ENCODE measurements at places on chromosomes 3 and 15. TPM values are rescaled to one million over a fixed set of nuclear protein-coding genes. Genes with fewer than 3 reads are reported as not detected.

- DNase-seq: no peak
These were observed 45.6 kb downstream of the DLEC1 start for GRCh38 chr3:38084334-38085310.

DNA sequence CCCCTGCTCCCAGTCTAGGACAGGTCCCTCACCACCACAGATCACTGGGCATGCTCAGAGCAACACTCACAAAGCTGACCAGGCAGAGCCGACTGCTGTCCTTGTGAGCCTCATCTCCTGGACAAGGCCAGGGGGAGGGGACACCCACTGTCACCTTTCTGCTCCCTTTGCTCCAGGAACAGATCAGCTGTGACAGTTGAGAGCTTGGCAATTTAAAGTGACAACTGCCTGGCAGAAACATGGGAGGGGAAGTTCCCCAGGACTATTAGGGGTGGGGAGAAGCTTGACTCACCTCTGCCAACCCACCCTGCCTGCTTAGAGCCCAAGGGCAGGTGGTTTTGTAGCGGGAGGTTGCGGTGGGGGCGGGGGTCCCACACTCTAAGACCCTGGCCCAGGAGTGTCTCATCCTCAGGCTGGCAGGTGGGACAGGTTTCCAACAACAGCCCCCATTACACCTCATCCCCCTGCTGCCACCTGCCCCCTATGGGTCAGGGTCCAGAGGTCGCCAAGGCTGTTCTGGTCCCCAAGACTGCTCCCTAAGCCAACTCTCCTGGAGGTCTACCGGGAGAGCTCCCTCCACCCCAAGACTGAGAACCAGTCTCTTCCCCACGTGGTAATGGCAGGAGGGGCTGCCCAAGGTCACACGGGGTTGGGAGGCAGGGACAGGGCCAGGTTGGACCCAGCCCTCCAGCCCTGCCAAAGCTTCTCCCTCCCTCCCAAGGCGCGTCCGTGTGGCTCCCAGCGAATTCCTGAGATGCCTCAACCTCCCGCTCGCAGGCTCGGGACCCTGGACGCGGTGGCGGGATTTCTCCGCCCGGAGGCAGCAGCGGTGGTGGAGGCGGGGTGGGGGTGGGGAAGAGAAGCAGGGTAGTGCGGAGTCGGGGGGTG, 80.4 kb downstream of the IQSEC1 start:
- DNase-seq: no peak

GRCh38 chr3:171811295-171811912, 1.1 kb upstream of the PLD1 start:
- DNase-seq: no peak

DNA sequence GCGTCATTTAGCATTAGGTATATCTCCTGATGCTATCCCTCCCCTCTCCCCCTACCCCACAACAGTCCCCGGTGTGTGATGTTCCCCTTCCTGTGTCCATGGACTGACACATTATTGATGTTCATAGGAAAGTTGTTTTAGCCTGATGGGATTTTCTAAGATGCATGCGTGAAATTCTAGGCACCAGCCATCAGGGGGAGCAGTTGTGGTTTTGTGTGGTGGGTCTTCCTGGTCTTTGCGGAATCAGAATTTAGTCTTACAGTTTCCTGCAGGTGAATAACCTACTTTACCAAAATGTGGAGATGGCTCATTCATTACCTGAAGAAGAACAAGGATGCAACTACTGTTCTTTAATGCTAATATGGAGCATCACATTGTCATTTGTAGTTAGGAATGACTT, 455.0 kb upstream of the THBS1 start:
- no peak for DNase-seq

GRCh38 chr3:190575437-190576185, 61.7 kb downstream of the IL1RAP start:
- no peak for DNase-seq

- no peak for DNase-seq
These were observed 69.4 kb downstream of the STAG1 start for GRCh38 chr3:136682740-136683312.

GRCh38 chr15:97234851-97235610, 725.5 kb upstream of the ARRDC4 start:
- peak; percentile 52 for DNase-seq

GRCh38 chr3:8872261-8872660, 91.0 kb downstream of the RAD18 start:
- no peak for DNase-seq

GRCh38 chr15:31974154-31974794, 56.0 kb upstream of the CHRNA7 start:
- DNase-seq: no peak

The ZFAND6 gene
- 99.5 TPM for total RNA-seq

The ROPN1 gene
- not detected for total RNA-seq

The KCNAB1 gene
- total RNA-seq: 9.1 TPM
